ENCODE measurements at places on chromosomes 6 and 20.
A peak's percentile ranks its signal among the peaks of the same experiment; 100 is the strongest.

- peak; percentile 45 for DNase-seq
Observed at GRCh38 chr6:157607317-157608109, 215.5 kb upstream of the SNX9 start.

DNA sequence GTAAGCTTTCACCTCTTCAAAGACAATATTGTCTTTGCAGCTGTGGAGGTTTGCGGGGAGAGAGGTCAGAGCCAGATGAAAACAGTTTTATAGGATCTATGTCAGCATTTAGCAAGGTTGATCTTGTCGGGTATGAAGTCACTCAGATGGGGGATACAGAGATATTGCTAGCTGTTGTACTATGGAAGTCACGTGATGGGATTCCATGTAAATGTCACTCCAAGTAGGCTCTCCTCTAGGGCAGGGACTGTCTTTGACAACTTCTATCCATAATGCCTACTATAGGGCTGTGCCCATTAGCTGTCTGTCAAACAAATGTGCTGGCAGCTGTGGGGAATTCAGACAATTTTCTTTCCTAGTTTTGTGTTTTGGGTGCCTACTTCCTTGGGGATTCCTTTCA lies 54.8 kb downstream of the HECA start:
- no peak for DNase-seq

GRCh38 chr6:94636780-94637385 lies 940.5 kb upstream of the MANEA start:
- peak; percentile 21 for DNase-seq

GRCh38 chr6:163170294-163170883 lies 244.1 kb upstream of the QKI start:
- peak; percentile 81 for DNase-seq

GRCh38 chr6:4939241-4939640 lies 64.6 kb downstream of the RPP40 start:
- no peak for DNase-seq

DNA sequence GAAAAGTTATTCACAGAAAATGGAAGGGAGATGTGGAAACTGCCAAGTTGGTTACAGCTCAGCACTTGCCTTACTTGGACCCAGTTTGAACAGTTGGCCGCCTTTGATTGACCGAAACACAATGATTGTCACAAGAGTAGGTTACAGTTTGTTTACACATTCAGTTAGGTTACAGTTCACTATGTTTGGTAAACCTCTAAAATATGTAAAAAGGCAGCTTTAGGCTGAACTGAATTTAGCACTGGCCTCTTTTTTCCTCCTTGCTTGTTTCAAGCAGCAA lies 116.2 kb downstream of the OLIG3 start:
- no peak for DNase-seq

- DNase-seq = no peak
Observed at GRCh38 chr20:23488996-23489395, 1.9 kb upstream of the CST8 start.

DNA sequence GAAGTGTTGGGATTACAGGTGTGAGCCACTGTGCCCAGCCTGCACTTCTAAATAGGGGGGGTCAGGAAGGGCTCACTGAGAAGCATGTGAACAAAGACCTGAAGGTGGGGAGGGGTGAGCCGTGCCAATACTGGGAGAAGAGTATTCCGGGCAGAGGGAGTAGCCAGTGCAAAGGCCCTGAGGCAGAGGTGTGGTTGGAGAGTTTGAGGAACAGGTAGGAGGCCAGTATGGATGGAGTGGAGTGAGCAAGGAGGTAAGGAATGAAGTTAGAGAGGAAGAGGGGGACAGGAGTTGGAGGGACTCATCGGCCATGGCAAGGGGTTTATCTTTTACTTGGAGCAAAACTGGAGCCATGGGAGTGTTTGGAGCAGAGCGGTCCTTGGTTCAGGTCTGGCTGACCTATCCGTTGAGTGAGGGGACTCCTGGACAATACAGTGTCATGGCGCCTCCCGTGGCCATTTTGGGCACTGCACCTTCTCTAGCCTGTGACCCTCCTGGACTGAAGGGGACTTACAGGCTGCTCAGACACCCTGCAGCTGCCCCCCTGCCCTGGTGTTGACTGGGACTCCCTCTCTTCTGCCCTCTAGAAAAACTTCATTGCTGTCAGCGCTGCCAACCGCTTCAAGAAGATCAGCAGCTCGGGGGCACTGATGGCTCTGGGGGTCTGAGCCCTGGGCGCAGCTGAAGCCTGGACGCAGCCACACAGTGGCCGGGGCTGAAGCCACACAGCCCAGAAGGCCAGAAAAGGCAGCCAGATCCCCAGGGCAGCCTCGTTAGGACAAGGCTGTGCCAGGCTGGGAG lies 12.1 kb downstream of the FOXS1 start:
- DNase-seq = peak; percentile 78

DNA sequence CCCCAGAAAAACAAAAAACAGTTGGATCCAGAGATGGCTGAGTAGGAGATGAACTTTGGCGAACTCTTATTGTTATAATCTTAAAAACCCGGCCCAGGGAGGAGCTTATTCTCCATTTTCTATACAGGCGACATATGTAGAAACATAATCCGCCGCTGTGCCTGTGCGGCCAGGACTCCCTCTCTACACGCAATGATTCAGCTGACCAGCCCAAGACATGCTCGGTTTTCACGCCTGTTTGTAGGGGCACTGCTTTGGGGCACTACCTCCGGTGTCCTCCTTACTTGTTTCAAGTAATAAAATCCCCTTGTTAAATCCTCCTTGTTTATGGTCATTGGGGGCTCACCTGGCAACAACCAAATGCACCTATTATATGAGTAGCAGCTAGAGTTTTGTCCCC lies 89.9 kb downstream of the SEL1L2 start:
- DNase-seq = no peak

DNA sequence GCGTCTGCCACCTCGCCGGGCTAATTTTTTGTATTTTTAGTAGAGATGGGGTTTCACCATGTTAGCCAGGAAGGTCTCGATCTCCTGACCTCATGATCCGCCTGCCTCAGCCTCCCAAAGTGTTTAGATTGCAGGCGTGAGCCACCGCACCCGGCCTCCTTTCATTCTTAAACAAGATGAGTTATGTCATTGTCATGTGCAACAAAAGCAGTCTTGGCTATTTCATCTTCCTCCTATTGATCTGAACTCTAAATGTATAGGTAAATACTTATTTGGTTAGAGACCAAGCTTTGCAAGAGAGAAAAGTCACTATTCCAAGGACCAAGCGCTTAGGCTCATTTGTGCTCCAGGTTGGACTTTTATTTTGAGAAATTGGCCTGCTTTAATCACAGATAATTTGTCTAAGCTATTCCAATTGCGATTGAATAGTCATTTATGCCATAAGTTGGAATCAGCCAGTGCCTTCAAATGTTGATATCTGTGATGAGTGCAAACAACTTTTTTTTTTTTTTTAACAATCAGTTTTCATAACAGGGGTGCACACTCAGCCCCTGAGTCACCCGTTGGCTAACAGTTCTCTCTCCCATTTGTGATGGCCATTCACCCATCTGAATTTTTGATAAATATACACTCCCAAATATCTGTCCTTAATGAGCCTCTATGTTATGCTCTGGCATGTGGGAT lies 167.3 kb downstream of the BCAS1 start:
- DNase-seq = no peak

DNA sequence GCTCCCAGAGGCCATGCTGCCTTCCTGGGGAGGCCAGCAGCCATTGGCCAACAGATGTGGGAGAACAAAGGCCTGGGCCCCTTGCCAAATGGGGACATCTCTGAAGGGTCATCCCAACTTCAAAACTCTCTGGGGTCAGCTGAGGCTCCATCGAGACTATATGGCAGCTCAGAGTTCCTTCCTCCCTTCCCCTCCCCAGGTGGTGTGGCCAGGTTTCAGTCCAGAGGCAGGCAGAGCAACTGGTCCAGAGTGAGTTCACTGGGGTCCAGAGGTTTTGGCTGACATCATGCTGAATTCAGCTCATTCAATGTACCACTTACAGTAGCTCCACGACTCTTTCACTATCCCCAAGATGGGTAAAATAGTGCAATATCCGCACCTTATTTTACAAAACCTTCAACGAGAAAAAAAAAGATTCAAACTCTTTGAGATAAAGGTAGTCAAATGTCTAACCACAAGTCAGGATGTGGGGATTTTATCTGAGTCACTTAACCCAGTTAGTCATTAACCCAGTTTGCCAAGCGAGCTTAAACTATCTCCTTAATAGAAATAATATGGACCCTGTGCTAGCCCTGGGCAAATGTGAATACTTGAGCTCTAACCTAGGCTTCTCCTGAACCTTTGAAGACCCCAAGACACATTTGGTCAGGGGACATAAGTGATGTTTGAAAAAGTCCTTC lies 108.4 kb upstream of the PLEKHG1 start:
- DNase-seq = no peak

- DNase-seq = no peak
Observed at GRCh38 chr6:24408719-24409410, 6.1 kb downstream of the MRS2 start.

- DNase-seq = no peak
Observed at GRCh38 chr6:63941747-63942470, 306.3 kb downstream of the PHF3 start.

- no peak for DNase-seq
Observed at GRCh38 chr20:1862663-1863053, 32.5 kb upstream of the SIRPA start.

- no peak for DNase-seq
Observed at GRCh38 chr20:4112481-4113421, 97.4 kb upstream of the RNF24 start.

GRCh38 chr20:8209061-8209460 lies 77.0 kb downstream of the PLCB1 start:
- no peak for DNase-seq

- DNase-seq = no peak
Observed at GRCh38 chr6:93319304-93319703, 100.1 kb downstream of the EPHA7 start.

DNA sequence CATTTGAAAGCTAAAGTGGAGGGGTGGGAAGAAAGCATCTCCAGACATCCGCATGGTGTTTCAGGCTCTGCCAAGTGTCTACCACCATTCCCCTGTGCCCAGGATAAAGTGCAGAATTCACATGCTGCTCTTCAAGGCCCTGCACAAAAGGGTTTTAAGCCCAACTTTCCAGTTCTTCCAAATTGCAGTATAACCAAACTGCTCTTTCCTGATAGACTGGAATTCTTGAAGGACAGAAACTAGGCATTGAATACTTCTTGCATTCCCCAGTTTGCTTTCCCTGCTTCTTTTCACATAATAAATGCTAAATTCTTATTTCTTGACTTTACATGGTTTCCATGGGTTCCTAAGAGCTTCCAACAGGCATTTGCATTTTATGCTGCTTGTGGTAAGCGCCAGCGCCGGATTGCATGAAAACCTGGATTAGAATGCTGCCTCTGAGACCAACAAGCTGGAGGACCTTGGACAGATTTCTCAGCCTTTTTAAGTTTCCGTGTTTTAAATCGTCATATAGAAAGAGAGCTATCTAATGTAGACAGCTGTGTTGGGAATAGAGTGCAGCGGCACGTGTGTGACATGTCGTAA lies 7.9 kb downstream of the SOX4 start:
- no peak for DNase-seq

- DNase-seq = no peak
Observed at GRCh38 chr20:63086421-63087235, 79.9 kb upstream of the BHLHE23 start.

DNA sequence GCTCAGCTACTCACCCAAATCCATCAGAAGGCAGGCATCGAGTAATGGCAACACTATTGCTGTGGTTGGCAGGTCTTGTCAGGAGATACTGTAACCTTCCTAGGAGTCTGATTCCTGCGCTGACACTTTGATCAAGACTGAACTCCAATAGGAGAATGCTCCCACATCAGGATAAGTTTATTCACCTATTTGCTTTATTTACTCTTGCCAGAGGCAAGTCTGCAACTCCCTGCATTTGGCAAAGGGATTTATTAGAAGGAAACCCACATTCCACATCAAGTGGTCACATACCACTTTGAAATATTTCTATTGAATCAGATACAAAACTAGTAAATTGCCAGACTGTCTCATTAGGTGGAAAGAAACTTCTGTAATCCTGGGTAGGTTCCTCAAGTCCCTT lies 43.5 kb downstream of the ZFAND3 start:
- no peak for DNase-seq

GRCh38 chr6:28898710-28898965 lies 25.1 kb downstream of the TRIM27 start:
- peak; percentile 22 for DNase-seq

- DNase-seq = no peak
Observed at GRCh38 chr6:52522655-52523054, 54.2 kb downstream of the TRAM2 start.

DNA sequence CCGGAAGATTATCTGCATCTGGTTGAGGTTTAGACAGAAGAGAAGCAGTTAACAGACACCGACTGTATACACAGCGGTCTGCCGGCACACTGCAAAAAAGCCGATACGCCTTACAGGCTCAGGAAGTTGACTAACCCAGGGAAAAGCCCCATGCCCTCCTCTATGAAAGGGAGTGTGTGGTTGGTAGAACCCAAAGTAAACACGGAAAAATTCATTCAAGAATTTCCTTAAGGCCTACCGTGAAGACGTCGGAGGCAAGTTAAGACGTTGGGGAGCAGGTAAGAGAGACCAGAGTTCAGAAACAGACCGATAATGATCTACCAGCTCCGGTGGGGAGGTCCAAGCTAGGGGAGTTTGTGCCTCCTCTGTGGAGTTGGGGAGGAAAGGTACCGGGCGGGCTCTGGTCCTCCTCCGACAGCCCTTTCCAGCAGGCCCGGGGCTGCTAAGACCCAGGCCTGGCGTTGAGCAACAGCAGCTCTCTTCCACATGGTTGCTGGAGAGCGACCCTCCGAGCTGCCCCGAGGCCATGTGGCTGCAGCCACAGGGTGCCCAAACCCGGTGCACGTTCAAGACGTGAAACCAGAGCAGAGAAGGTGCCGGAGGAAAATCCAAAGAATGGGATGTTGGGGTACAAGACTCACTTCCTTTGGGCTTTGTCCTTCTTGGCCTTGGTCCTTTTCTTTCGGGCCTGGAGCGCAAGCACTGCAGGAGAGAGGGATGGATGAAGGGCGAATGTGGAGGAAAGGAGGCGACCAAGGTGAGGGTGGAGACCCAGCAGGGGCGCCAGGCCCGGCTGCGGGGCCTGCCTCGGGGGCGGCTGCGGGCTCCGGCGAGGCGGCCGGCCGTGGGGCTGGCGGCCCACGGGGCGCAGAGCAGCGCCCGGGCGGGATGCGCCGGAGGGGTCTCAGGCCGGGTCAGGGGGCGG lies 809 bp downstream of the SRPK1 start:
- DNase-seq = peak; percentile 52

GRCh38 chr6:72216222-72217068 lies 330.1 kb downstream of the RIMS1 start:
- no peak for DNase-seq

DNA sequence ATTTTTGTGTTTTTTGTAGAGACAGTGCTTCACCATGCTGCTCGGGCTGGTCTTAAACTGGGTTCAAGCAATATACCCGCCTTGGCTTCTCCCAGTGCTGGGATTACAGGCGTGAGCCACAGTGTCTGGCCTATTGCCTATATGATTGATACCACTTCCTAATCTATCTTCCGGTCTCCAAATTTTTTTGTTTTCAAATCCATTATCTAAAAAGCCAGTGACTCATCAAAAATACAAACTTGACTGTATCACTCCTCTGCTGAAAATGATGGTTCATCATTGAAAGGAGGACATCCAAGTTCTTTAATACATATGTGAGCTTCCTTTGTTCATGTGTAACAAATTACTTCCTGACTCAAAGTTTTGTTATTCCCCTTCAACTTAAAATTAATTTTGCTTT lies 35.5 kb downstream of the FAM8A1 start:
- DNase-seq = no peak
